ENCODE measurements at places on chromosomes 3 and 15.

DNA sequence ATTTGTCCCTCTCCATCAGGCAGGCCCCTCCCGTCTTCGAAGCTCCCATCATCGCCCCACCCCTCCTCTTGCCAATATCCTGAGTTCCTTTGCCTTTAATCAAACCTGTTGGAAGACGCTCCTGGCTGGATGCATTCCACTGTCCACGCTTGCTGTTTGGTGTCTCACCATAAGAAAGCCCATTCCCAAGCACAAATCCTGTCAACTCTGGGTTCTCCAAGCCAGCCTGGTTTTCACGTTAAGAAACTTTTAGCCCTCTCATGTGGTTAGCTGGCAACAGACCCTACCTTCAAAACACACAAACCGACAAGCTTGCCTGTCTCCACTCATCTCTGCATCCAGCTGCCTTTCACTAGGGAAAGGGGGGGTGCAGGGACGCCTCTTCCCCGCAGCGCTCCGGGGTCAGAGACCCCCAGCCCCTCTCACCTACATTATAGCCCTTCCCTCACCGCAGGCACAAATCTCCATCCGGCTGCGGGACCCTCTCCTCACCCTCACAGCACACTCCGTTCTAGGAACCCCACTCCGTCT, 1.1 kb downstream of the GORASP1 start:
- DNase-seq: no peak

DNA sequence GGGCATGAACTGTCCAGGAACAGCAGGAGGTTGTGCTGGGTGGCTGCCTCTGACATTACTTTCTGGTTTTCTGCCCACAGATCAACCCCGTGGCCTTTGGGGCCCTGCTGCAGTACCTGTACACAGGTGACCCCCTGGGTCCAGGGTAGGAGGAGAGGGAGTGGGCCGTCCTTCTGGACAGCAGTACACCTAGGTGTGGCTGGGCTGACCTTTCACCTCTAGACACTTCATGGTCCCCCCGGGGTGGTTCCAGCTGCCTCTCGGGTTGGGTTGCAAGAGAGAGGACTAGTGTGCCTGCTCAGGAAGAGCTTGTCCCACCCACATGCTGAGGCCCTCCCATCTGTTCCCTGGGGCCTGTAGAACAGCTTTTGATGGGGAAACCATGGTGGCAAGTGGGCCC, 3.7 kb downstream of the ABTB1 start:
- no peak for DNase-seq

DNA sequence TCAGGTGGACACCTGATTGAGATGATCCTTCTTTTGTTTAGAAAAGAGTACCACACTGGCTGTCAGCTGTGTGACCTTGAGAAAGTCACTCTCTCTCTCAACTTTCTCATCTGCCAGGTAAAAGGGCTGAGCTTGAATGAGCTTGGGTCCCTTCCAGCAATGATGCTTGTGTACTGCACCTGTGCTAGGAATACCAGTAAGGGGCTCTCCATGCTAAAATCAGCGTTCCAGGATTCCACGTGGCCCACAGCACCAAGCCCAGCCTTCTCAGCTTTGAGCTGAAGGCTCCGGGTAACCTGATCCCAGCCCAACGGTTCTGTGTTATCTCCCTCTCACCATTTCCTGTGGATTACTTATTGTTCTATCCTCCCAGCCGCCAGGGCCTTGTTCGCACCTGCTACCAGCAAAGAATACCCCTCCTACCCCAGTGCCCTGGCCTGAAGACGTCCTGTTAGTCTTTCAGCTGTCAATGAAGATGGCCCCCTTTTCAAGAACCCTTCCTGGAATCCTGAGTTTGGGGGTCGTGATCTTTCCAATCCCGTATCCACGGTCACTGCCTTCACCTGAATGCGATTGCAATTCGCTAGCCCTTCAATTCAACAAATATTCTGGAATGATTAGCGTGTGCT, 54.2 kb upstream of the CGNL1 start:
- no peak for DNase-seq

GRCh38 chr15:85611361-85611760, 183.4 kb downstream of the KLHL25 start:
- DNase-seq: no peak

- DNase-seq: no peak
Observed at GRCh38 chr15:75233504-75234190, 24.5 kb upstream of the GOLGA6C start.

DNA sequence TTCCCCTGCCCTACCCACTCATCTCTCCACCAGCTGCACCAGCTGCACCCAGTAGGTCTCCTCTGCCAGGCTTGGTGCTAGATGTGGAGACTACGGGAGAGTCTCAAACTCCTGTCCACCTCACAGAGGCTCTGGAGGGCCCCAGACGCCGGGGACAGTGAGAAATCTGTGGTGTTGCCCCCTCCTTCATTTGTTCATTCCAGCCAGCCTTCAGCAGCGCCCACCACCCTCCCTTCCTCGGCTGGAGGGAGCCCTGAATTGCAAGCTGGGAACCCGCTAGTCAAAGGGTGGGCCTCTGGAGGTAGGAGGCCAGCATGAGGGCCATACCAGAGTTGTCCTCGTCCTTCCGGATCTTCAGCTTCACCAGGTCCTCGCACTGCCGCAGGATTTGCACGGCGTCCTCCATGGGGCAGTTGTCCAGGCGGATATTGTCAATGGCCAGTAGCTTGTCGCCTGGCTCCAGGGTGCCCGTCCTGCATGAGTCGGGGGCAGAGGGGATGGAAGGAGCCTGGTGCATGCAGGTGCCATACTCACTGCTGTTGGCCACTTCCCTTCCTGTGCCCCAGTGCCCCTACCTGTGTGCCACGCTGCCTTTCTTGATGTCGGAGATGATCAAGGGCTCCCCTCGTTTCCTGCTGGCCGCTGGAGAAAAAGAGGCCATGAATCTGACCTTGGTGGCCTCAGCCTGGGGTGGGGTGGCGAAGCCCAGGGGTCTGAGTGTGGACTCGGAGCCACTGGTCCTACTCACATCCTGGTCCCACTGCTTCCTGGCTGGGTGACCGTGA, 29.1 kb downstream of the GRIP2 start:
- no peak for DNase-seq

GRCh38 chr3:64399205-64399800, 174.0 kb upstream of the PRICKLE2 start:
- DNase-seq: no peak

- DNase-seq: no peak
Observed at GRCh38 chr3:127192576-127193232, at the start of gene PRR23E. Gene PRR23E, plus strand, starts transcription at chr3:127193131. Its CDS starts 3,555 bp downstream, at chr3:127196686.

DNA sequence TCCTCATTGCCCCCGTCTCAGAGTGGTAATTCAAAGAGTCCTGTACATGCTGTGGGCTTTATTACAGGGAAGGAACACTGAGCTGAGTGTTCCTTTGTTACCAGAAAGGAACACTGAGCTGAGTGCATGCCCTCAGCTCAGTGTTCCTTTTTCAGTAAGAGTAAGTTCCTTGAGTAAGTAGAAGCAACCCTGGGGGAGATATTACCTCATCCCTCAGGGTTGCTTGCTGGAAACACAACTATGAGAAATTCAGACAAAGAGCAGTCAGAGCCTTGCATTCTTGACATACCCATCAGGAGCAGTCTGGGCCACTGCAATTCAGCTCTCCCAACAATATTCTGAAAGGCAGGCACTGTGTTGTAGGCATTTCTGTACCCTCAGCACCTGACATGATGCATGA, 17.0 kb downstream of the CHRM5 start:
- no peak for DNase-seq

- DNase-seq: no peak
Observed at GRCh38 chr15:97030251-97030650, 699.8 kb downstream of the NR2F2 start.

DNA sequence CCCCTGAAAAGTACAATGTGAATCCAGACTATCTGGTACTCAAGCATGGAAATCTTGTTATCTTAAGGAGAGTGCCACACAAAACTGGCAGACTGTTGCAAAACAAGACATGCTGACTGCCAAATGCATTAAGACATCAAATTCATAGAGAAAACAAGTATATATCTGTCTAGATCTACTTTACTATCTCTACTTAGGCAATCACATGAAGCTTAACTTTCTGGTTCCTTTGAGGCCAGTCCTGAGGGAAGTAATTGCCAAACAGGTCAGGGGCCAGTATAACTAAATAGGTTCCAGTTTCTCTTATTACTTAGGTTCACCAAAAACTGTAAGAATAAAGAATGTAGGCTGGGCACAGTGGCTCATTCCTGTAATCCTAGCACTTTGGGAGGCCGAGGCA, 15.9 kb upstream of the SLC4A7 start:
- DNase-seq: no peak

DNA sequence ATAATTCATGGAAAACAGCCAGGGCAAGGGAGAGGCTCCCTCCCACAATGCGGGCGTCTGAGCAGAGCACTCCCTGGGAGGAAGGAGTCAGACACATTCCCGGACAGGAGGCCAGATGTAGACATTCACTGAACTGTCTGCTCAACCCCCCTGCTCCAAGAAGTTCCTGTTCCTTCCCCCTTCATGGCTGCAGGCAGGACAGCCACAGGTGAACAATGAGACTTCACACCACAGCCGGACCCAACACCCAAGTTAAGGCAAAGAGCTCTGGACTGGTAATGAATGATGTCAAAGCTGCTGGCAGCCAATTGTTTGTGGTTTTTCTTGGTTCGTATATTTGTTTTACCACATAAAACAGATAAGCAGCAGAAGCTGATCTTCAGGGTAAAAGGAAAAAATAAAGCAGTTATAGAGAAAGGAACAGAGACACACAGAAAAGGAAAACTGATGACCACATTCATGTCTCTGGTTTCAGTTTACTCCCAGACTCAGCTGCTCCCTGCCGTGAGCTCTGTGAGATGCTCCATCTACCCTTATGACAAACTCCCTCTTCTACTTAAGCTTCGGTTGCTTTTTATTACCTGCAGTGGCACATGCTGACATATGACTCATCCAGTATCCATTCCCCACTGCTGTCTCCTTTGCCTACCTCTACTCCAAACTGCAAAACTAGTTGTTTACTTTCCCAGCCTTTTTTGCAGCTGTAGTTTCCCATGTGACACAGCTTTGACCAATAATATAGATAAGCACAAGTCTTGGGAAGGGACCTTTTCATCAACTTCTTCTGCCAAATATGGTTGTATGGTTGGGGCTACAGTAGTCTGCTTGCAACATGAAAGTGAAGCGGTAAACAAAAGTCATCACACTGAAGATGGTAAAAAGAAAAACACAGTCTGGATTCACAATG, 33.1 kb downstream of the DZIP1L start:
- DNase-seq: no peak

GRCh38 chr3:131898346-131898745, 136.5 kb downstream of the CPNE4 start:
- DNase-seq: peak; percentile 58

- no peak for DNase-seq
Observed at GRCh38 chr3:186417791-186418190, 55.8 kb upstream of the DGKG start.

GRCh38 chr3:112967828-112968227, 7.1 kb downstream of the CD200R1 start:
- no peak for DNase-seq

- no peak for DNase-seq
Observed at GRCh38 chr3:64329037-64329436, 103.8 kb upstream of the PRICKLE2 start.

- DNase-seq: no peak
Observed at GRCh38 chr3:144362126-144362525, 390.5 kb downstream of the DIPK2A start.

DNA sequence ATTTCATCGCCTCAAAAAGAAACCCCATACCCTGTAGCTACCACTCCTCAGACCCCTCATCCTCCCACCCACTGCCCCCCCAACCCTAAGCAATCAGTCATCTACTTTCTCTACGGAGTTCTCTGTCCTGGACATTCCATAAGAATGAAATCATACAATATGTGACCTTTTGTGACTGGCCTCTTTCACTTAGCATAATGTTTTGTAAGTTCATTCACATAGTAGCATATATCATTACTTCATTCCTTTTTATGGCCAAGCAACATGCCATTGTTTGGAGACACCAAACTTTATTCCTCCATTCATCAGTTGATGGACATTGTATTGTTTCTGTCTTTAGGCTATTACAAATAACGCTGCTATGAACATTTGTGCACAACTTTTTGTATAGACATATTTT, 64.2 kb downstream of the TNIK start:
- no peak for DNase-seq

DNA sequence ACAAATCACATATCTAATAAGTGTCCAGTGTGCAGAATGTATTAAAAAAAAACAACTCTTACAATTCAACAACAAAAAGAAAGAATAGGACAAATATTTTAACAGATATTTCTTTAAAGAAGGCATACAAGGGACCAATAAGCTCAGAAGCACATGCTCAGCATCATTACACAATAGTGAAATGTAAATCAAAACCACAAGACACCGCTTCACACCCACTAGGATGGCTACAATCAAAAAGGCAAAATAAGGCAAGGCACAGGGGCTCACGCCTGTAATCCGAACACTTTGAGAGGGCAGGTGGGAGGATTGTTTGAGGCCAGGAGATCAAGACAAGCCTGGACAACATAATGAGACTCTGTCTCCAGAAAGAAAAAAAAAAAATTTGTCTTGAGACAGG, 255.6 kb downstream of the MAGI1 start:
- no peak for DNase-seq

DNA sequence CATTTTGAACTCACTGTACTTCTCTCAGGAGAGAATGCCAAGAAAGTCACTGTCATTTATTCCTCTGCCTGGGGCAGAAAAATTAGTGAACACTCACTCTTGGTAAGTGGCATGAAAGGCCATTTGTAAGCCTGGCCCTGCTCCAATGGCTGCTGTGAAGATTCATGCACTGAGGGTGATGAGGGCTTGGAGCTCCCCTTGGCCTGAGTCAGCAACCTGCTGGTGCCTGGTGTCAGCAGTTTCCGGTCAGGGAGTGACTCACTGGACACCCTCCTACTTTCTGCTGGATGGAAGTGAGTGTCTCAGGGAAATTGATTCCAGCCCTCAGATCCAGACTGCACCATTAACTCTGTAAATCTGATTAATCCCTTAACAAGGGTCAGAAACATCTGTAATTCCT, 37.6 kb downstream of the TRA2B start:
- DNase-seq: no peak

DNA sequence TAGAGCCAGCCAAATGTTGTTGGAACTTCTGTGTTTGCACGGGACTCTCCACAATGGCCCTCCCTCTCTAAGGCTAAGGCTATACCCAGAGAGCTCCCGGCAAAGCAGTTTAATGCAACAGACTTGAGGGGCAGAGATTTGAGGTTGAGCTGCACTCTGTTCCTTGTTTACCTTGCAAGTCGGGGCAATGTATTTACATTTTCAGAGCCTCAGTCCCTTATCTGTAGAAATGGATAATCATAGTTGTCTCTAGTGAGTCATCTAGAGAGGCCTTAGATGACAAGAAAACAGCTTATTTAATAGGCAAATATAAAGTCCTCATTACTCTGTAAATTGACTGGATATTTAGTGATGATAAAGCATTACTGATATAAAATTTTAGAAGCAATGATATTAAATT, 917.7 kb downstream of the MCTP2 start:
- DNase-seq: no peak

- no peak for DNase-seq
Observed at GRCh38 chr3:147410116-147410525, 956 bp downstream of the ZIC1 start.

DNA sequence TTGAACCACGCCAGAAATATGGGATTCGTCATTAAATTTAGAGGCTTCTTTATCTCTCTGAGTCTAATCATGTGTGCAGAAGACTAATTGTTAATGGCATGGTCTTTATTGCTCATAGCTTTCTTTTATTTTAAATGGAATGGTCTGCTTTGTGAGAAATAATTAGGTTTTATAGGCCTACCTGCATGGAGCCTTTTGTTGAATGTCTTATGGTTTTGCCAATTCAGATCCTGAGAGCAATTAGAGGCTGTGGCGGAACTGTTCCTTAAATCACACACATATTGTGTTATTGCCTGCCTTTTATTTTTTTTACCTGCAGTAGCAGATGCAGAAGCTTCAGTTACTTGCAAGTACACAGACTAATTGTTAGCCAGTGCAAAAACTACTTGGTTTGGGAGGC, 306.2 kb downstream of the NLGN1 start:
- no peak for DNase-seq

Measured in SK-N-MC (cell line).